Stimulated activated CD4-positive, alpha-beta T cell treated with anti-CD3 and anti-CD28 coated beads, TNF-alpha, amount 100 ng/mL, for 1 hour (primary cell): ENCODE measurements at places on chromosomes 12 and 14.

DNA sequence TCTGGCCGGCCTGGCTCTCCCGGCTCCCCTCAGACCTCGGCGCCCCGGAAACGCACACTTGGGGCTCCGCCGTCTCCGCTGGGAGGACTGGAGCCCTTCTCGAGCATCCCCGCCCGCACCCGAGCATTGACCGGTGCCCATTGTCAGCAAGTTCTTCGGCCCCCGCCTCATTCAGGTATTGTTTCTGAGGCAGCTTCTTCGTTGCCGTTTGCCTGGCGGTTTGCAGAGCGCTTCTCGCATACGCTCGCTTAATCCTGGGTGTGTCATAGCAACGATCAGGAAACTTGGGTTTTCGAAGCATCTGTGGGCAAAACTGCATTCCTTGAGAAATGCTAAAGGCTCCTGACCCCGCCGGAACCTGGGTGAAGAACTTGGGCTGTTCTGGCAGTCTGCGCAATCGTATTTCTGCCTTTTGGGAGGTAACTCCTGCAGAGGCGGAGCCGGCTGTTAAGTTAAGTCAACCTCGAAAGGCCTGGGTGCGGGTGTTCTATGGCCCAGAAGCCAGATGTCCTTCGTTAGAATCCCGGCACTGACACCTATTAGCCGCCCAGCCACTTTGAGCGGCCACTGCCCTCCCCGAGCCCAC is 518 bp downstream of the GSKIP start:
- DNase-seq: no peak

- no peak for DNase-seq
Observed at GRCh38 chr14:67602995-67603545, 3.0 kb upstream of the PIGH start.

DNA sequence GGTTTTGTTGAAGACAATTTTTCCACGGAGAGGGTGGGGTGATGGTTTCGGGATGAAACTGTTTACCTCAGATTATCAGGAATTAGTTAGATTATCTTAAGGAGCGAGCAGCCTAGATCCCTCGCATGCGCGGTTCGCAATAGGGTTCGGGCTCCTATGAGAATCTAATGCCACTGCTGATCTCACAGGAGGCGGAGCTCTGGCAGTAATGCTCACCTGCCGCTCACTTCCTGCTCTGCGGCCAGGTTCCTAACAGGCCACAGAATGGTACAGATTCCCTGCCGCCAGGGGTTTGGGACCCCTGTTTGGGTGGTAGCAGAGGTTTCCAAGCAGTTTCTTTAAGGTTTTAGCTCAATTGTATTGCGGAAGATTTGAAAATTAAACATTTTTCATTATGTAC is 439.8 kb upstream of the OR4E1 start:
- DNase-seq: no peak

- DNase-seq: no peak
Observed at GRCh38 chr14:104595911-104596450, 8.6 kb downstream of the TMEM179 start.

GRCh38 chr12:24798335-24798734 is 150.6 kb downstream of the BCAT1 start:
- DNase-seq: no peak

GRCh38 chr12:49730568-49731101 is 10.7 kb upstream of the TMBIM6 start:
- DNase-seq: no peak

DNA sequence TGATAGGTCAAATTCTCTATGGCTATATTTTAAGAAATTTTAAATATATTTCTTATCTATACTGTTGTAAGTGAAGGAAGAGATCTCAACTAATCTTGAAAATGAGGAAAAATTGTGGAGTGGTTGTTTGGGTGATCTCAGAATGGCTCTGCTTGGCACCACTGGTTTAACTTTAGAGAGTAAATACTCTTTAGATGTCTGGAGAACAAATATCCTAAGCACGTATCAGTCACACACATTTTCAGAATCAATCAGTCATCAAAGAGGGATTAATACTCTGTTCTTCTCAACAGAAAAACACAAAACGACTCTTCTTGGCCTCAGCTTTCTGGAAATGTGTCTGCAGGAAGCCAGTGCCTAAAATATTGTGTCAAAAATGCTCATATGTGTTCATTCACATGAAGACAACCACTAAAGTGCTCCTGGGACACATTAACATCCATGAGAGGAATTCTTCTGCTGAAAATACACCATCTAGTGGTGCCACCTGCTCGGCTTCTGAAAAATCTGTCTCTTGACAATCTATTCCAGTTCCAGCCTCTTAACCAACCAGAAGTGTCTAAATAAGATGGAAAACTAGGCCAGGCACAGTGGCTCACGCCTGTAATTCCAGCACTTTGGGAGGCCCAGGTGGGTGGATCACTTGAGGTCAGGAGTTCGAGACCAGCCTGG is 81.1 kb upstream of the CCDC198 start:
- DNase-seq: no peak

GRCh38 chr12:94133964-94134795 is 14.2 kb upstream of the PLXNC1 start:
- DNase-seq: no peak

DNA sequence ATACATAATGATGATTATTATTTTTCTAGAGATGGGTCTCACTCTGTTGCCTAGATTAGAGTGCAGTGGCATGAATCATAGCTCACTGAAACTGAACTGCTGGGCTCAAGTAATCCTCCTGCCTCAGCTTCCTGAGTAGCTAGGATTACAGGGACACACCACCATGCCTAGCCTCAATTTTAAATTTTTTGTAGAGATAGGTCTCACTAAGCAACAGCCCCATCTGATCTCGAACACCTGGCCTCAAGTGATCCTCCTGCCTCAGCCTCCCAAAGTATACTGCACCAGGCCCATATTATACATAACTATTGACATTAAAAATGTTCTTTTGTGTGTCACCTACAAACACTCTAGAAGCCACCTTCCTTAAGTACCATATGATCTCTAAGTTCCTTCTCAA is 3.4 kb downstream of the TXNRD1 start:
- DNase-seq: no peak

GRCh38 chr12:111978545-111978944 is 34.4 kb downstream of the TMEM116 start:
- no peak for DNase-seq

GRCh38 chr12:31230004-31230403 is 95.9 kb downstream of the SINHCAF start:
- no peak for DNase-seq

DNA sequence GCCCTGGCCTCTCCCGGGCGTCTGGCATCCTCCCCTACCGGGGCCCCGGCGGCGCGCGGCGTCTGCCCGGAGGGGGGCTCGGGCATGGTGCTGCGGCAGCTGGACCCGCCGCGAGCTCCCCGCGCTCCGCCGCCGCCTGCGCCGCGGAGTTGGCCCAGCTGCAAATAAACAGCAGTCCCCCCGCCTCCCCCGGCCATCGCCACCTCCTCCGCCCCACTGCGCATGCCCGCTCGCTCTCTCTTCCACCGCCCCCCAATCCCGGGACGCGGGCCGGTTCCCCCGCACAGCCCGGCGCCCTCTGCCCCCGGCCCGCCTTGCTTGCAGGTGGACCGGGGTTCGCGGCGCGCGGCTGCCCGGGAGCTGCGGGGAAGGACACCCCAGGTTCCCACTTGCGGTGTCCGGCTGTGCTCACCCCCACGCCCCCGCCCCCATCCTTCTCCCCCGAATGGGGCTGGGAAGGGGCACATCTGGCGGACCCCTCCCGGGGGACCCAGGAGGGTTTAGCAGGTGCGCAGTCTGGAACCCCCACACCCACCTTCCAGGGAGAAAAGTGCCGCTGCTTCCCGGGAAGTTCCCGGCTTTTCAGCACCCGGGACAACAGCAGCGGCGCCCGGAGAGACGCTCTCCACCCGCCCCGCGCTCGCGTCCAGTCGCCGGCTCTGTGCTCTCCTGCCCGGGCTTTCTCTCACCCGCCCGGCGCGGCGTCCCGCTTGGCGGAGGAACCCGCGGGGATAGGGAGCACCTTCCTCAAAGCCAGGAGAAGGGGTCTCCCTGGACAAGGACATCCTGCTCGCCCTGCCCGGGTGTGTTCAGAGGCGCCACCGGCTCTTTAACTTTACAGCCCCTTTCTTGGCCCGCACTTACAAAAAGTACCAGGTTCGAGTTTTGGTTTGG is at the start of gene TMTC1:
Gene TMTC1, minus strand, starts transcription at position 170 of the 894 bp plus-strand sequence. CDS start 191 bp downstream, outside the sequence.
- no peak for DNase-seq

GRCh38 chr12:89975574-89975973 is 266.9 kb upstream of the ATP2B1 start:
- no peak for DNase-seq

DNA sequence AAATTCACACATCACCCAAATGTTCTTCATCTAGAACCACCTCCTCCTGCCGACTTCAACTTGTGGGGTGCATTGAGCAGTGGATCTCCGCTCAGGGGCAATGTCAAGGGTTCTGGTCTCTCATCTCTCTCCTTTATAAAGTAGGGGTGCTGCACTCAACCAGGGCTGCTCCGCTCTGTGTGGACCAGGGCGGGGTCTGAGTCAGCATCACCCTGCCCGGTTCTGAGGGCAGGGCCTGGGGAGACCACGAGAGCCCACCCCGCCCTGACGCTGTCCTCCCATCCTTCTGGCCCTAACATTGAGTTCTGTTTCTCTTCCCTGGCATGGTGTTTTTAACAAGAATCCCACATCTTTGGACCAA is 311.6 kb upstream of the DIO3 start:
- no peak for DNase-seq

DNA sequence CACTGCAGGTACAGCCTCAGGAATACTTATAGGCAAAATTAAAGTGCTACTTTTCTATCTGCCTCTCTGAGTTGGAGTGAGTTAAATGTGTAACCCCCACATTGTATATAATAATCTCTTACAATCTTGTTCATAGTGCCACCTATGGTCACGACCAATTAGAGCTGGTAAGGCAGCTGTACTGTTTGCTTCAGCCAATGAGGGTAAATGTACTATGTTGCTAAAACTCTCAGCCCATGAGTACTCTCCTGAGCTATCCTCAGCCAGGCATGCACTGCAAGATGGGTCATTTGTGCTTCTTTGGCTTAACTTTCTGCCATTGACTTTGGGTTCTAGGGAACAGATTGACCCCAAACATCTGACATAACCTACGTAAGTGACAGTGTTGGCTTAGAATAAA is 15.0 kb upstream of the MDM2 start:
- DNase-seq: no peak

GRCh38 chr12:101696251-101697196 is 916 bp upstream of the CHPT1 start:
- DNase-seq: no peak

- no peak for DNase-seq
Observed at GRCh38 chr14:44436458-44436857, 70.6 kb downstream of the FSCB start.

- DNase-seq: no peak
Observed at GRCh38 chr12:113961921-113962710, 4.0 kb downstream of the RBM19 start.

- no peak for DNase-seq
Observed at GRCh38 chr12:9064815-9065606, 50.7 kb downstream of the A2M start.

- no peak for DNase-seq
Observed at GRCh38 chr14:94394581-94395207, 6.3 kb upstream of the SERPINA1 start.

DNA sequence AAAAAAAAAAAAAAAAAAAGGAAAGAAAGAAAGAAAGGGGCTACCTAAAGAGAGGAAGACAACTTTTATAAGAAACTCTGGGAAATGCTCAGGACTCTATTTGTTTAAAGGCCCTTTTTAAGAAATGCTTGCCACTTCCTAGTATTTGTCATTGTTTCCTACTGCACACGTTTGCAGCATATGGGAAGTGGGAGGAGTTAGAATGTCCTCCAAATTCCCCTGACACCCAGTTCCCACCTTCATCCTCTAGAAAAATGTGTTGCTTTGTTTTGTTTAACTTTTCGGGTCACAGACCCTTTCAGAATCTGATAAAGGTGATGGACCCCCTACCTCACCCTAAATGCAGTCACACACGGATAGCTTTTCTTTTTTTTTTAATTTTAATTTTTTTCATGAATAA is 40.8 kb downstream of the NINJ2 start:
- no peak for DNase-seq

- no peak for DNase-seq
Observed at GRCh38 chr12:94265966-94266745, 117.8 kb downstream of the PLXNC1 start.

- no peak for DNase-seq
Observed at GRCh38 chr12:94173660-94174265, 25.4 kb downstream of the PLXNC1 start.

- no peak for DNase-seq
Observed at GRCh38 chr12:121537814-121538698, 42.8 kb downstream of the KDM2B start.

DNA sequence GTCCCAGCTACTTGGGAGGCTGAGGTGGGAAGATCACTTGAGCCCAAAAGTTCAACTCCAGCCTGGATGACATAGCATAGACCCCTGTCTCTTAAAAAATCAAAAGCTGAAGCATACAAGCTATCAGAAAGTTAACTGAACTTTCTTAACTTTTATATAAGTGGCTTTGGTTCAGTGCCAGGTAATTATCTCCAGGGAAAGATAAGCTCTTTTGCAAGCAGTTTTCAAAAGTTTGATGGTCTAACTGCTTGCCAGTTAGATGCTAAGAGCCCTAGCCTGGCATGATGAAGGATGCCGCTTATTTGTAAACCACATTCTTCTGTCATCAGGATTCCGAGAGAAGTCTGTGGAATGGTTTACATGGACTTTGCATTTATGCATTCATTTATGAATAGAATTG is 409.1 kb downstream of the AEBP2 start:
- no peak for DNase-seq

GRCh38 chr12:107026806-107027635 is 40.1 kb upstream of the MTERF2 start:
- DNase-seq: no peak

- no peak for DNase-seq
Observed at GRCh38 chr14:81963846-81964245, 430.2 kb upstream of the SEL1L start.

GRCh38 chr12:11812586-11813437 is 163.3 kb downstream of the ETV6 start:
- no peak for DNase-seq

GRCh38 chr12:29537298-29537697 is 39.8 kb upstream of the OVCH1 start:
- DNase-seq: no peak

GRCh38 chr12:44091948-44092606 is 256.2 kb downstream of the TMEM117 start:
- DNase-seq: no peak

- no peak for DNase-seq
Observed at GRCh38 chr14:101600336-101600890, 39.1 kb downstream of the DIO3 start.

GRCh38 chr14:101781240-101782061 is 19.9 kb downstream of the PPP2R5C start:
- DNase-seq: peak; percentile 32

DNA sequence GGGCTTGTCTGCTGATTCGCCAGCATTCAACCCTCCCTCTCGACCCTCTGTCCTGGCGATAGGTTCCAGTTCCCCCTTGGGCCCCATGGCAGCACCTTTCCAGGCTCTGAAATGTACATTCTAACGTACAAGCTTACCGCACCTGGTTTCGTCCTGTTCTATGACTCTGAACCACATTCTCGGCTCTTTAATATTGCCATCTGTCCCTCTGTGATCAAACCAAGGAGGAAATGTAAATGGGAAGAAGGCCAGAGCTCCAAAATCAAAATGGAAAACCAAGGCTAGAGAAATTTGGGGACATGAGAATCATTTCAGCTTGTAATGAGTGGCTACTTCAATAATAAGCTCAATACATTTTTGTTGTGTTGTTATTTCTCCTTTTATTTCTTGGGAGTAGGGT is 117.2 kb downstream of the TTC7B start:
- no peak for DNase-seq
